ENCODE measurements at places on chromosomes 12 and 14.

DNA sequence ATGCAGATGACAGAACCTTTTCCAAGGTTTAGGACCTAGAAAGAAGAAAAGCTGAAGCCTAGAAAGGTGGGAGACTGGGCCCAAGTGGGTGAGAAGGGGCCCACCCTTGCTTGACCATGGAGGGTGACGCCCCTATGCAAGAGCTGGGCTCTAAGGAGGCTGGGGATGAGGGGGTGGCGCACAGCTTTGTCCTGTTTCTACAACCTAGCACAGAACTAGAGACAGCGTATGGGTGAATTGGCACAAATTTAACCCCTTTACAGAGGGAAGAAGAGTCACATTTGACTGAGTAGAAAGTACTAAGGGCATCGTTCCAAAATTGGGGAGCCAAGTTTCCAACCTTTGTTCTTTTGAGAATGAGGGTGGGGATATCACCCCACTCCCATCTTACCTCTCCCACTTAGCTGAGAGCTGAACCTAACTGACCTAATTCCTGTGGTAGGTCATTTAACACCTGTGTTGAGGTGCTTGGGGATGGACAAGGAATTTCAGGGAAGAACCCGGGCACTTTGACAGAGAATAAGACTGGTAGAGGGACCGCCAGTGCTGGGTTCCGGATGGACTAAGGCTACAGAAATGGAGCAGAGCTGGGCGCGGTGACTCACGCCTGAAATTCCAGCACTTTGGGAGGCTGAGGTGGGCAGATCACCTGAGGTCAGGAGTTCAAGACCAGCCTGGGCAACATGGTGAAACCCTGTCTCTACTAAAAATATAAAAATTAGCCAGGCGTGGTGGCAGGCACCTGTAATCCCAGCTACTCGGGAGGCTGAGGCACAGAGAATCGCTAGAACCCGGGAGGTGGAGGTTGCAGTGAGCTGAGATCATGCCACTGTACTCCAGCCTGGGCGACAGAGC is 5.2 kb downstream of the NFKBIA start:
- DNase-seq, result no peak

DNA sequence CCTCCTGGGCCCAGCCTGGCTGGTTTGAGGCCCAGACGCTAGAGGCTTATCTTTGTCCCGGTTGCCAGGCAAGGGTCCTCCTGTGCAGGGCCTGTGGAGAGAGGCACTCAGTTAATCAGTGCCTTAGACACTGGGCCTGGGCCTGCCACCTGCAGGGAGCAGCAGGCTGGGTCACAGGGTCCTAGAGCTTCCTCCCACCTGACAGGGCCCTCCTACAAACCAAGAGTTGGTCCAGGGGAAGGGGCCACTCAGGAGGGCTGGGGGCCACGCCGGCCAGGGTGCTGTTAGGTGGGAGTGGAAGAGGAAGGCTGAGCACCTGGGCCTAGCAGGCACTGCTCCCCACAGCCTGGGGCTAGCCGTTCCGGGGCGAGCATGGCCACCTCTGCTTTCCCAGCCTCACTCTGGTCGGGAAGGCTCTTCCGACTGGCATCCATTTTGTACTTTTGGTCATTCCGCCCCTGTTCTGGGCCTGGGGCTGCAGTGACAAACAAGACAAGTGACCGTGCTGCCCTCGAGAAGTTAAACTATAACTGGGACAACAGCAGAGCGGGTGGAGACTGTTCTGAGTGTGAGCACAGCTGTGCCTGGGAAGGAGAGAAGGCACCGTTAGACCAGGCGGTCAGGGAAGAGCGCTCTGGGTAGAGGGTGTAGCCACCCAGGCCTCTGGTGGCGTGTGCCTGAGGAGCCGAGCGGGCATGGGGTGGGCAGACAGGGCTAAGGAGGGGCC is 27.2 kb downstream of the FBRSL1 start:
- DNase-seq, result no peak

DNA sequence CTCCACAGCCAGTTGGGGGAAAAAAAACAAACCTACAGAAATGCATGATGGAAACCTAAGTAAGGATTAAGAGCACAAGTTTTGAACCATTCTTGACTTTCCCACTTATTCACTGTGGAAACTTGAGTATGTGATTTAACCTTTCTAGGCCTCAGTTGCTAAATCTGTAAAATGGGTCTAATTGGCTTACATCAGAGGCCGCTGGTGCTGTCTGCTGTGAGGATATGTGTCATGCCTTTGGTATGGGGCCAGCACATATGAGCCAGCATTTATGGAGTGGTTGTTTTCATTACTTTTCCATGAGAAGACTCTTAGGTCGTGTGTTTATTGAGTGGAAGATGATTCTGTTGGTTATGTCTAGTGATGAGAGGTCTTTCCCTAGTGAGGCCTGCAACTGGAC is 102.4 kb downstream of the ESR2 start:
- DNase-seq, result no peak

- no peak for DNase-seq
These were observed 4.9 kb downstream of the KLRC1 start for GRCh38 chr12:10448236-10448635.

DNA sequence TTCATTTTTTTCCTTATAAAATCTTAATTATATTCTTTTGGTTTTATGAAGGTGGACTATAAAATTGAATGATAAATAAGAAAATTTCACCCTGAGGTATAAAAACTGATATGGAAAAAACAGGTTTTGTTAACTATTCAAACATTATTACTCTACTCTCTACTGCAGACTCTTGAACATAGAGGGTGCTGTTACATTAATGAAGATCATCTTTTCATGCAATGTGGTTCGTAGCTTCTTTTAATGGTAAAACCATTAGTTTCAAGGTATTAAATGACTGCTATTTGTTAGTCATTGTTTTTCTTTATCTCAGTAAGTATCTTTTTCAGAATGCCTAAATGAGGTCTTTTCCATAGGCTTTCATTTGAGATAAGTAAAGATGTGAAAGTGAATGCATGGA is 510.4 kb downstream of the SLC16A7 start:
- no peak for DNase-seq

GRCh38 chr12:2029851-2030250 is 22.9 kb upstream of the CACNA1C start:
- no peak for DNase-seq

- no peak for DNase-seq
These were observed 24.7 kb downstream of the PRPF40B start for GRCh38 chr12:49647827-49648711.

- DNase-seq, result no peak
These were observed 53.8 kb downstream of the MIS18BP1 start for GRCh38 chr14:45199230-45199629.

- DNase-seq, result no peak
These were observed 140.3 kb downstream of the SLC38A6 start for GRCh38 chr14:61121355-61121787.

DNA sequence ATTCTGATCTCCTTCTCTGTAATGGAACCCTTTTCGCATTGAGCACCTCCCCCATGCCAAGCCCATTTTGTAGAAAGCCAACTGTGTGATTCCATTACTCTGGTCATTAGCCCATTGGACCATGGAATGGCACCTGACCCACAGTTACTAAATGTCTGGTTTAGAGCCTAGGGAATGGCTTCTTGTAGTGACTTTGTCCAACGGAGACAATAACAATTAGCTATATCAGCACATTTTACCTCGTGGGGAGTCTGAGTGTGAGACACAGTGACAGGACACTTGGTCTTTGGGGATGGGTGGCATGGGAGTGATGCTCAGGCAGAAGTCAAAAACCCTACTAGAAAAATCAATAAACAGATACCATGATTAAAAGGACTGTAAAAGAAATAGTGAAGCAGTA is 10.4 kb downstream of the SLC10A1 start:
- DNase-seq, result no peak
